Activated CD4-positive, alpha-beta T cell treated with anti-CD3 and anti-CD28 coated beads, Interleukin-2, amount 10 ng/mL, durations not matched to agents 24 days and 14 days (primary cell): ENCODE measurements at places on chromosomes 4 and X.

DNA sequence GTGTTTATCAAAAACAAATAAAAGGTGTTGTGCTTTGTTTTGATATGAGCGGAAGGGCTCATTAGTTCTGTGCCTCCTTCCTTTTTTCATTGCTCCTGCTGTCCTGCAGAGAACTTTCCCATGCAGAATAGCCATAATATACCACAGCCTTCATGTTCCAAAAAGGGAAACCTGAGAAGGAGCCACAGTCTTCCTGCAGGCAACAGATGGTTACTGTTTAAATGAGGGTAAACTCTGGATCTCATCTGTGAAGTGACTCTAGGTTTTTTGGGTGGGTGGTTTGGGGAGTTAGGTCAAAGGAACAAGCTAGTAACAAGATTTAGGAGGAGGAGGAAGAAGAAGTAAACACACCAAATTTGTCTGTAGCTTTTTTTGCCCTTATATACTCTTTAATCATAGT lies 131.8 kb downstream of the BMPR1B start:
- H3K36me3 ChIP-seq, result no peaks in the 10 kb centered on the region
- no peak overlapping the region for H3K27ac ChIP-seq
- no peak for DNase-seq

- no peaks in the 10 kb centered on the region for H3K36me3 ChIP-seq
- H3K27ac ChIP-seq, result no peak within 1 kb of the TSS
- no peaks in the 10 kb centered on the region for H3K4me1 ChIP-seq
- no peak within 1 kb of the TSS for H3K4me3 ChIP-seq
- H3K27me3 ChIP-seq, result no peaks in the 10 kb centered on the region
Measured at GRCh38 chrX:151912780-151913179, at the start of gene MAGEA4. Gene MAGEA4, plus strand, starts transcription at chrX:151912889. Its CDS starts 10,776 bp downstream, at chrX:151923665.

GRCh38 chr4:24265989-24266388 lies 318.4 kb downstream of the DHX15 start:
- H3K4me1 ChIP-seq, result no peaks in the 10 kb centered on the region
- no peak overlapping the region for H3K27ac ChIP-seq
- H3K27me3 ChIP-seq, result no peaks in the 10 kb centered on the region
- DNase-seq, result no peak

GRCh38 chr4:8676676-8677075 lies 84.1 kb downstream of the CPZ start:
- DNase-seq, result no peak
- H3K4me1 ChIP-seq, result no peaks in the 10 kb centered on the region
- H3K4me3 ChIP-seq, result no peak overlapping the region

DNA sequence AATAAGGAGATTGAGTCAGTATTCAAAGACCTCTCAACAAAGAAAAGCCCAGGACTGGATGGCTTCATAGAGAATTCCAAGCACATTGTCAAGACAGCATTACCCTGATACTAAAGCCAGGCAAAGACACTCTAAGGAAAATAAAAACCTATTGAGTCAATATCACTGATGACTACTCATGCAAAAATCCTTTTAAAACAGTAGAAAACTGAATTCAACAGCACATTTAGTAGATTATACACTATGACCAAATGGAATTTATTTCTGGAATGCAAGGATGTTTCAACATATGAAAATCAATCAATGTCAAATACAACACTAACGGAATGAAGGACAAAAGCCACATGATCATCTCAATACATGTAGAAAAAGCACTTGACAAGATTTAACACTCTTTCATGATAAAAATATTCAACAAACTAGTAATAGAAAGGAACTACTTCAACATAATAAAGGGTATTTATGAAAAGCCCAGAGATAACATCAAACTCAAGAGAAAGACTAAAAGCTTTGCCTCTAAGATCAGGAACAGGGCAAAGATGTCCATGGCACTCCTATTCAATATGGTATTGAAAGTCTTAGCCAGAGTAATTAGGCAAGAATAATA lies 633.3 kb downstream of the ANKRD50 start:
- no peak overlapping the region for H3K4me3 ChIP-seq
- no peak overlapping the region for H3K27ac ChIP-seq
- H3K4me1 ChIP-seq, result no peaks in the 10 kb centered on the region
- no peaks in the 10 kb centered on the region for H3K36me3 ChIP-seq

DNA sequence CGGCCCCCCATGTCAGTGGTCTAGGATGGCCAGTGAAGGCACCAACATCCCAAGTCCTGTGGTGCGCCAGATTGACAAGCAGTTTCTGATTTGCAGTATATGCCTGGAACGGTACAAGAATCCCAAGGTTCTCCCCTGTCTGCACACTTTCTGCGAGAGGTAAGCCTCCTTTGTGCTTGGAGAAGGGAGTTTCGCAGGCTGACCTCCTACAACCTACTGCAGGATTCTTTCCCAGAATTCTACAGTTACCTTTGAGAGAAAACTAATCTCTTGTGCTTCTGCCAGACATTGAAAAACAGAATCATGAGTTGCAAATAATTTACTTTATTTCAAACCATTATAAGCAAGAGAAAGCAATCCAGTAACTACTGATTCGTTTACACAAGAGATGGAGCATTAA lies 66.1 kb downstream of the TRIM2 start:
- no peaks in the 10 kb centered on the region for H3K36me3 ChIP-seq
- no peak for DNase-seq
- no peaks in the 10 kb centered on the region for H3K27me3 ChIP-seq
- no peak overlapping the region for H3K27ac ChIP-seq
- H3K4me1 ChIP-seq, result peaks cover 8% of the 10 kb centered on the region
